ENCODE measurements at places on chromosomes 12 and 14.

GRCh38 chr12:58291106-58291505 lies 349.7 kb downstream of the ATP23 start:
- no peak for DNase-seq

- no peak for DNase-seq
These were observed 116.4 kb downstream of the SLC2A13 start for GRCh38 chr12:39989501-39989900.

- peak; percentile 55 for DNase-seq
These were observed 1.4 kb downstream of the MEG3 start for GRCh38 chr14:100827101-100828021.

- no peak for DNase-seq
These were observed 35.1 kb downstream of the SCYL2 start for GRCh38 chr12:100302081-100302480.

- no peak for DNase-seq
These were observed 1.6 kb downstream of the CCDC88C start for GRCh38 chr14:91415794-91416743.

GRCh38 chr12:110109037-110109836 lies 14.9 kb upstream of the IFT81 start:
- DNase-seq, result peak; percentile 99

- no peak for DNase-seq
These were observed 176.2 kb downstream of the FBXL14 start for GRCh38 chr12:1418144-1418543.

DNA sequence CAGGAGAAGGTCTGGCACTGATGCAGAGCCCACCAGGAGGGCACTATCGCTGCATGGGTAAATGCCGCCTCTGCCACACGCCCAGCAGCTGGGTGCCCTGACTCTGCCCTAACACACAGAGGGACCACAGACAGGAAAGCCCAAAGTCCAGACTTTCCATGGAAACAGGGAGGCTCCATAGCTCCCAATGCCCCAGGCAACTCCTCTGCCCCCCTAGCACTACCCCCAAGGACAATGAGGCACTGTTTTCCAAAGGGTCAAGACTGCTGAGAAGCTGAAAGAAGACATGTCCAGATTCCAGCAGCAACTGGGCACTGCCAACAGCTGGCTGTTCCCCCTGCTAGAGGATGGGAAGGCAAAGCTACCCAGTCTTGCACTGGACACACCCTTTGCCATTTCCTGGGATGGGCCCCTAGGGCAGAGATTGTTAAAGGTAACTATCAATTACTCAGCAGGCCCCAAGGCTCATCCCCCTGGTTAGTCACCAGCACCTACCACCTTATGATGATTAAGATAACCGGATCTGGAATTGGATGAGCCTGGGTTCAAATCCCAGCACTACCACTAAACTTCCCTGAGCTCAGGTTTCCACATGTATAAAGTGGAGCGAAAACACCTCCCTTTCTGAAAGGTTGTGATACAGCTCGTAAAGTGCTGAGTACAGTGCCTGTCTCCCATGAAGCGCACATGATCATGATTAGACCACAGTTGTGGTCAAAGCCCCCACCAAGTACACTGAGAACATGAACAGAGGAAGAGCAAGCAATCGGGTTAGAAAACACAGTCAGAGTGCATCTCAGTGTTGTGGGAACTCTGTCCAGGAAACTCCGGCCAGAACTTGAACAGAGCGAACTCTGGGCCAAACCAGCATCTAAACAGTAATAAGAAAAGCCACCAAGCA lies 3.3 kb downstream of the PXN start:
- DNase-seq, result no peak

- DNase-seq, result no peak
These were observed 12.4 kb downstream of the ST8SIA1 start for GRCh38 chr12:22322091-22322490.

DNA sequence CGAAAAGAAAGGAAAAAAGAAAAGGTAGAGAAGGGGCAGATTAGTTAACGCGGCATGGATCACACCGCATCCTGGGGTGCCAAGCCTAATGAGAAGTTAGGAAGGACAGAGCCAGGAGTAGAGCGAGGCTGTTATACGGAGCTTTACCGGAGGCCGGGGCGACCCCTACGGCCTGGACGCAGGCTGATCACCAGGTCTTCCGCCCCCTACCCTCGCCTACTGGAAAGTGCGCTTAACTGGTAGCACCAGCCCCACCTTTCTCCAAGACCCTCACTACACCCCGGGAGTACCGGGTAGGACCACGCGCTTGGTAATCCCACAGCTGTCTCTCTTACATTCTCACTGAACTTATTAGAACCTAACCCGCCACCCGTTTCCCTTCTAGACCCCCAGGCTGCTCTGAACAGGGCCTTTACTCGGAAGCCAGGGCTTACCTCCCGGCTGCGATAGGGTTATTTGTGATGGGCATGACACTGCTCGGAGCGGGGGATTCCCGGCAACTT lies 33.8 kb downstream of the WBP11 start:
- DNase-seq, result no peak

- DNase-seq, result peak; percentile 9
These were observed 30.0 kb downstream of the NUMB start for GRCh38 chr14:73428353-73428824.
